ENCODE measurements at places on chromosomes 4 and X. TPM values are rescaled to one million over a fixed set of nuclear protein-coding genes. Genes with fewer than 3 reads are reported as not detected.
A peak's percentile ranks its signal among the peaks of the same experiment; 100 is the strongest.

The CYSLTR1 gene
- 1.7 TPM for polyA plus RNA-seq

The ALG13 gene
- 27.7 TPM for polyA plus RNA-seq

The MTNR1A gene
- not detected for polyA plus RNA-seq

The HERC3 gene
- polyA plus RNA-seq: 18.1 TPM

The ASB12 gene
- polyA plus RNA-seq: 0.39 TPM

The IQCM gene
- polyA plus RNA-seq: not detected

The C4orf33 gene
- polyA plus RNA-seq: 4.4 TPM

The STPG2 gene
- polyA plus RNA-seq: 0.03 TPM

The FGG gene
- polyA plus RNA-seq: 9.9 TPM

The ADGRL3 gene
- 3.1 TPM for polyA plus RNA-seq

The TMEM31 gene
- not detected for polyA plus RNA-seq

The GUCY2F gene
- not detected for polyA plus RNA-seq

The GC gene
- polyA plus RNA-seq: 1.5 TPM

The SMR3B gene
- not detected for polyA plus RNA-seq

The VBP1 gene
- polyA plus RNA-seq: 34.9 TPM

The RAB28 gene
- 16.9 TPM for polyA plus RNA-seq

DNA sequence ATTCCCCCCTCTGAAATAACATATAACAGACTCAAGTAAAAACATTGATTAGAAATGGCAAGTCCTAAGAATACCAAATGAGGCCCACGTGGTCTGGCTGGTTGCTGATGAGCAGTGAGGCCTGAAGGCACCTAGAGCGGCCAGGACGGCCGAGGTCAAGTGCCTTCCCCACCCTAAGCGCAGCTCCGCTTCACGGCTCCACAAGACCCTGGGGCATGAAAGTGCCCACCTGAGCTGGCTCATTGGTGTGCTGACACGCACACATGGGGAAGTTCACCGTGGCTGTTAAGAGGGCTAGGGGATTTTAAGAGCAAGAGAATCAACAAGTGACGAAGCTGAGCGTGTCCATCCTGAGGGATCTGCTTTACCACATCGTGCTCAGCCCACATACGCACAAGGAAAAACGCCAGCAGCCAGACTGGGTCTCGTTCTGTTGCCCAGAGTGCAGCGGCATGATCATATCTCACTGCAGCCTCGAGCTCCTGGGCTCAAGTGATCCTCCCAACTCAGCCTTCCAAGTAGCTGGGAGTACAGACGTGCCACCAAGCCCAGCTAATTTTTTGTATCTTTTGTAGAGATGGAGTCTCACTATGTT lies 22.4 kb downstream of the DCTD start:
- no peak for DNase-seq

GRCh38 chr4:150056569-150056968 lies 21.7 kb upstream of the DCLK2 start:
- DNase-seq: no peak

DNA sequence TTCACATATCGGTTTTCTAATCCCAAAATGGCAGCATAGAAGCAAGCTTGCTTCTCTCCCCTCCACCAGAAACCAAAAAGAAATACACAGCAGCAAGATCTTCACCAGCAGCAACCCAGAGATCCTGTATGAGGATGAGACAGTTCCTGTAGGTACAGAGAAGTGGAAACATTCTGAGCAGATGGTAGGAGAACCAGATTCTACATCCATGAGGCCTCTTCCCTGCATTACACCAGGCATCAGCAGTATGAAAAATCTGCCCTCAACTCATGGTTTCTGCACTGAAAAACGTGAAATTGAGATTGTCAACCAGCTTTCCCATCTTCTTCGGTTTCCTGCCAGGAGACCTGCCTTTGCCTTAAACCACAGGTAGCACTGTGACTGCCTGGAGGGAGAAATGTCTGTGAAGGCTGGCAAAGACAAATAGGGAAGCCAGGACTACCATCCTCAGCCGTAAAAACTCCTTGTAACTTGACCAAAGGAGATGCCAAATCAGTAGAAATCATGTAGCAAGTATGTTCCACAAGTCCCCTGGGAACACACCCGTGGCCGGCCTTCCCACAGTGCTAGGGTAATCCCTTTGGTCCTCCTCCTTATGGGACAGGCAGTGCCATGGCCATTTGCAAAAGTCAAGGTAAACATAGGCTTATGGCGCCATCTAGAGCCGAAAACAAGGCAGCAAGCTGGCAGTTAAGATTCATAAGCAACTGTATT lies 24.0 kb upstream of the MTHFD2L start:
- peak; percentile 21 for DNase-seq

DNA sequence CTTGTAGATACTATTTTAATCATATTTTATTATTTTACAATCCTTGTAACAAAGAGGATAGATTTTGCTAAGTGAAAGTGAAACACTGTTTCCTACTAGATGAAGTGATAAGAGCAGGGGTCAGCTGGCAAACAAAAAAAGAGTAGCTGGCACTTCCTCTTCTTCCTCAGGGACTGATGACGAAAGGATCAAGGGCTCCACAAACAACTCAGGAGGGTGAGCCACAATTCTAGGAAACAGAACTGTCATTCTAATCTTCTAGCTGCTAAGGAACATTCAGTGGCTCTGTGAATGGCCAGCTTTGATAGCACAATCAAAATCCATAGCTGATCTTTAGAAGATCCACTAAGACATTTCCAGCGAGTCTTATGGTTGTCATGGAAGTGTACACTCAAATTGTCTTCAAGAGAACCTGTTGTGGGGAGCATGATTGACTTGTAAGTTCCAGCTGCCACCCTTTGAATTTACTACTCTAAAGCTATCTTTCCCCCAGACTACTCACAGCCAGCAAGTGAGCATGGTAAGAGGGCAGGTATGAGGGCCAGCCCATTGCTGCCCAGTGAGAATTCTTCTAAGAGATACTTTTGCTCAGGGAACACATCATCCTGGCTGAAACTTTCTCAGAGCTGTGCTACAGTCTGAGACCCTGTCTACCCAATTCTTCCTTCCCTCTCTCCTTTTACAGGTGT lies 275.7 kb upstream of the RASGEF1B start:
- no peak for DNase-seq

GRCh38 chr4:56388306-56388705 lies 1.0 kb upstream of the AASDH start:
- no peak for DNase-seq

GRCh38 chr4:140344621-140345020 lies 28.8 kb upstream of the SCOC start:
- DNase-seq: no peak

DNA sequence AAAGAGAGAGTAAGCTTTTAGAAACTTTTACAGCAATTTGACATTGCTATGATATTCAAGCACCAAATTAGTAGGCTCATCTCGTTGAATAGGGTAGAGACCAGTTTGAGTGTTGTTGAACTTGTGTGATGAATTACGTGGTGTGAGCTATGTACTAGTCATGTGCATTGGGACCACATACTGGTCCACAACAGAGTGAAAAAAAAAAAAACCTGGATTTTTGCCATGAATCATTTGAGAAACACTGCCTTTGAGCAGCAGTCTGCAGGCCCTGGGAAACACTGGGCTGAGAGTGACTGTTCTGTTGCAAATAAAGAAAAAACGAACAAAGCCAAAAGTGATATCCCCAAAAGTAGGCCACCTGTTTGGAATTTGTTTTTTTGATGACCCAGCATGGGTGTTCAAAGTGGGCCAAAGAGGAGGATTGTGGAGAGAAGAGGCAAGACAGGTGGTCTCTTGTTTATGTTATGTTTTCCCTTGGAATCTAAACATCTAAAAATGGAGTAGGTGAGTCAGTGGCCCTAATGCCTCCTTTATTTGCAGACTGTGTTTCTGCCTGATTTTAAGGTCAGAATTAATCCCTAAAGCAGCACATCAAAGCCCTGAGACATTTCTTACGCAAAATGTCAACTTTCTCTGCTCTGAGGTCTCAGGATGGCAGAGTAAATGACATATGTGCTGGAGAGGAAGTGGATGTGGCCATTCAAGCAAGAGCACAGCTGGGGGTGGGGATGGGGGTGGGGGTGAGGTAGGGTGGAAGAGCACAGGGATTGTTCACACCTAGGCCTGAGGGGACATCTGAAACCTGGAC lies 33.5 kb downstream of the TAF7L start:
- DNase-seq: no peak

GRCh38 chr4:158169931-158170690 lies 2.7 kb downstream of the GASK1B start:
- no peak for DNase-seq

GRCh38 chr4:87659247-87659931 lies 9.3 kb downstream of the DMP1 start:
- DNase-seq: no peak

- no peak for DNase-seq
Measured at GRCh38 chrX:40243755-40244515, 146.2 kb upstream of the BCOR start.

- DNase-seq: no peak
Measured at GRCh38 chr4:33841120-33841519, 2403.2 kb downstream of the ARAP2 start.

DNA sequence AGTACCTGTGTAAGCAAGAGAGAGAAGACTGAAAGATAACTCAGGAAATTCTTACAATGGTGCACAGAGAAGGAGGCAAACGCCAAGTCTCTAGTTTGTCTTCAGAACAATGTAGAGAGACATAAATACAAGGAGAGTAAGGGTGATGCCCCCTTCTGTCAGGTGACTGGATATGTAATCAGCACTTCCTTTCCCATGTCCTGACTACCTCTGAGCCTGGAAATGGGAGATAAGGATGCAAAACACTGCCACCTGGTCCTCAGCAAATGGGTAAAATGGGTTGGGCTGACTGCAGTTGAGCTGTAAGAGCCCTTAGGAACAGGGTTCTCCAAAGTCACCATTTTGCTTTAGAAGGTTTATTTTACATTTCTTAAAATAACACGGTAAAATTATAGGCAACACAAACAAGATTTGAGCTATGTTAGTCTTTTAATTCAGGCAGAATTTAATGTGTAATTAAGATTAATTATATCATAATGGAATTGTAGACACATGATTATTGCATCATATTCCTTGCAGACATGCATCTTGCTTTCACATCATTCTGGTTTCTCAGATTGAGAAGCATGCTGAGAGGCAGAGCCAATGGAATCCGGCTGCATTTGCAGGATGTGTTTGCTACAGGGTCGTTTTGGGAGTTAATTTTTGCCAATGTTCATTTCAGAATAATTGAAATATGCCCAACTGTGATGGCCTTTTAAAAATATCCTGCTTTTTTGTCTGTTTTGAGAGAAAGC lies 37.2 kb upstream of the ARX start:
- no peak for DNase-seq

GRCh38 chr4:152075253-152075928 lies 314.6 kb upstream of the GATB start:
- DNase-seq: no peak

GRCh38 chr4:138487670-138488069 lies 245.5 kb upstream of the SLC7A11 start:
- no peak for DNase-seq

GRCh38 chr4:113471146-113471860 lies 290.2 kb downstream of the CAMK2D start:
- no peak for DNase-seq

- no peak for DNase-seq
Measured at GRCh38 chrX:13066391-13066790, 22.0 kb upstream of the FAM9C start.

GRCh38 chr4:153249199-153250041 lies 45.2 kb downstream of the TRIM2 start:
- peak; percentile 66 for DNase-seq

DNA sequence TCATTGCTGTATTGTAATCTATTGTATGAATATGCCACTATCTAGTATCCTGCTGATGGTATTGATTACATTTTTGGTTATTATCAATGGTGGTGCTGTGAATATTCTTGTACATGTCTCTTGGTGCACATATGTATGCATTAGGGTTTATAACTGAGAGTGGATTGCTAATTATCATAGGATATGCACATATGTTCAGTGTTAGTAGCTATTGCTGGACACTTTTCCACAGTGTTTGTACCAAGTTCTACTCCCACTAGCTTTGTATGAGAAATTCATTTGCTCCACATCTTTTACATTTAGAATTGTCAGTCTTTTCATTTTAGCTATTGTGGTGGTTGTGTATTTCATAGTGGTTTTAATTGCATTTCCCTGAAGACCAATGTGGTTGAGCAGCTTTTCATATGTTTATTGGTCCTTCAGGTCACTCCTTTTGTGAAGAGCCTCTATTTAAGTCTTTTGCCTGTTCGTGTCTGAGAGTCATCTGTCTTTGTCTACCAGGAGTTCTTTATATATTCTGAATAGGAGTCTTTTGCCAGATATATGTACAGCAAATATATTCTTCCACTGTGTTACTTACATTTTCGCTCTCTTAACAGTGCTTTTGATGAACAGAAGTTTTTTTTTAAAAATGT lies 87.1 kb downstream of the TBC1D19 start:
- no peak for DNase-seq

GRCh38 chrX:149759824-149760223 lies 14.0 kb upstream of the HSFX1 start:
- no peak for DNase-seq

Measured in urinary bladder (tissue), 4 donors.